ENCODE measurements at places on chromosomes 7 and 10.

DNA sequence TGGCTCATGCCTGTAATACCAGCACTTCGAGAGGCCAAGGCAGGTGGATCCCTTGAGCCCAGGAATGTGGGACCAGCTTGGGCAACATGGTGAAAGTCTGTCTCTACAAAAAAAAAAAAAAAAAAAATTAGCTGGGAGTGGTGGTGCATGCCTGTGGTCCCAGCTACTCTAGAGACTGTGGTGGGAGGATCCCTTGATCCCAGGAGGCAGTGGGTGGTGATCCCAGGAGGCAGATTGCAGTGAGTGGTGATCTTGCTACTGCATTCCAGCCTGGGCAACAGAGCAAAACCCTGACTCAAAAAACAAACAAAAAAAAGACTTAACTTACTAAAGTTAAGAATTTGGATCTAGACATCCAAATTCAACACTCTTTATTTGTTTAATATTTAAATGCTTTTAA lies 10.2 kb upstream of the ADO start:
- DNase-seq = no peak

DNA sequence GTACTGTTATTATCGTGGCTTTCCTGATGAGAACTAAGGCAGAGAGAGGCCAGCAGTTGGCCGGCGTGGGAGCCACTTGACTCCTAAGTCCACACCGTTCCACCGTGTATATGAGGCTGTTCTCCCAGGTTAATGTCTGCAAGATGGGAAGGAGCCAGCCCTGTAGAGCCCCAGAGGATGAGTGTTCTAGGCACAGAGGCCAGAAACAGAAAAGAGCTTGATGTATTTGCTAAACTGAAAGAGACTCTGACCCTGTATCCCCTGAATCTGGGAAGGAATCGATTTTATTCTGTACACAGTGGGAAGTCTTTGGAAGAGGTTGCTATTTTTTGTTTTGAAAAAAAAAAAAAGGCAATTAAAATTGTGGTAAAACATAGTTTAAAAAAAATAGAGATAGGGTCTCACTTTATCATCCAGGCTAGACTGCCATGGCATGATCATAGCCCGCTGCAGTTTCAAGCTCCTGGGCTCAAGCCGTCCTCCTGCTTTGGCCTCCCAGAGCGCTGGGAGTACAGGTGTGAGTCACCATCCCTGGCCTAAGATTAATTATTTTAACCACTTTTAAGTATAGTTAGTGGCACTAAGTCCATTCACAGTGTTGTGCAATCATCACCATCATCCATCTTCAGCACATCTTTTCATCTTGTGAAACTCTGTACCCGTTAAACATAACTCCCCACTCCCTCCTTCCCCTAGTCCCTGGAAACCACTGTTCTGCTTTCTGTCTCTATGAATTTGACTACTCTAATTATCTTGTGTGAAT lies 348.8 kb downstream of the SDK1 start:
- DNase-seq = no peak

DNA sequence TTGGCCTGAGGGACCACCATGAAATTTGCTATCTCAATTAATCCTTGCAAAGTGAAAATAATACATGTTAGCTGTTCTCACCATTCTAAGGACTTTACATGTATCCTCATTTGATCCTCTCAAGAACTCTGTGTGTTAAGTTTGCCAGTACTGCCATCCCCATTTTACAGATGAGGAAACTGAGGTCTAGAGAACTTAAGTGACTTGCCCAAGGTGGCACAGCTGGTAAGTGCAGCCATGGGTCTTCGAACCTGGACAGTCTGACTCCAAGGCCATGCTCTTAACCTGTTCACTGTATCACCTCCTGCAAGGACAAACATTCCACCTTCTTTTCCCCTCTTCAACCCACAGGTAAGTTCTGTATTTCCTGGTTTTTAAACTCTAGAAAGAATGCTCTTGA lies 85.3 kb upstream of the NFE2L3 start:
- DNase-seq = no peak

- DNase-seq = no peak
These were observed 20.7 kb downstream of the CCDC3 start for GRCh38 chr10:12980713-12981306.

GRCh38 chr7:46544396-46545008 lies 623.4 kb upstream of the IGFBP3 start:
- no peak for DNase-seq

GRCh38 chr7:75967487-75967997 lies 26.9 kb downstream of the TMEM120A start:
- DNase-seq = no peak

- no peak for DNase-seq
These were observed 232.5 kb downstream of the TNS3 start for GRCh38 chr7:47349401-47349800.

- no peak for DNase-seq
These were observed 580 bp downstream of the EEPD1 start for GRCh38 chr7:36153571-36154097.

DNA sequence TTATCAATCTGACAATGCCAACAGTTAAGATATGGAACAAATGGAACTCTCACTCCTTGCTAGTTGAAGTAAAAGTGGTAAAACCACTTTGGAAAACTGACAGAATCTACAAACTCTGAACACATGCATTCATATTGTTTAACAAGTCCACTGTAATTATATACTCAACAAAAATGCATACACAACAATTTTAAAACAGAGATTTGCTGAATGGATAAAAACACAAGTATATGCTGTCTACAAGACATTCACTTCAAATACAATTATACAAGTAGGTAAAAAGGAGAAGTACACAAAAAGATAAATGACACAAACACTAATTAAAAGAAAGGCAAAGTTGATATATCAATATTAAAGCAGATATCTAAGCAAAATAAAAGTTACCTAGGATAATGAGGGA lies 9.2 kb upstream of the WNT2 start:
- DNase-seq = no peak

DNA sequence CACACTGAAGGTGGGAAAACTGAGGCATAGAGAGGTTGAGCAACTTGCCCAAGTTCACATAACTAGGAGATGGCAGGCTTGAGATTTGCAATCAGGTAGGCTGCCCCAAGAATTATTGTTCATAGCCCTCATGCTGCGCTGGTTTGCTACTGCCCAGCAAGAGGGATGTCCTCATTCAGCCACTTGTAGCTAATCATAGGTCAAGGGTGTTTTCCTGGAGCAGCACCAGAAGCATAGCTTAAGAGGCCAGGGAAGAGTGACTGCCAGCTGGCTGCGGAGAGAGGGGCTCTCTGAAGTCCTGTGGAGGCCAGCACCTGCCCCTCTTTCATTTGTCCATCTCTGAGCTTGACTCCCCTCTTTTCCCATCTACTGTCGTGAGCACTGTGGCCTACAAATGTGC lies 15.0 kb downstream of the CDHR3 start:
- no peak for DNase-seq

DNA sequence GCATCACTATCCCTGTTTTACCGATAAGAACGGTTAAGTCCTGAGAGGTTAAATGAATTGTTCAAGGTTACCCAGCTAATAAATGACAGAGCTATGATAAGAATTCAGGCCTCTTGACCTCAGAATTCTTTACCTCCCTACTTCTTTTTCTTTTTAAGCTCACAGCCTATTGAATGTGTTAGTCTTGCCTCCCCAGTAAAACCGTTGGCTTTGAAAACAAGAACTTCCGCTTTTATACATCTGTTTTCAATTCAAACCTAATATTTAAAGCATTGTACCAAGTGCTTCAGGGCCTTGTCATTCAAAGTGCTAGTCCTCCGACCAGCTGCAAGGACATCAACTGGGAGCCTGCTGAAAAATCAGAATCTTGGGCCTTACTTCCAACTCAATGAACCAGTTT lies 15.6 kb downstream of the SEC31B start:
- DNase-seq = no peak

GRCh38 chr7:152338561-152338960 lies 97.2 kb downstream of the KMT2C start:
- DNase-seq = no peak

- no peak for DNase-seq
These were observed 220.5 kb downstream of the LHFPL3 start for GRCh38 chr7:104548861-104549260.

DNA sequence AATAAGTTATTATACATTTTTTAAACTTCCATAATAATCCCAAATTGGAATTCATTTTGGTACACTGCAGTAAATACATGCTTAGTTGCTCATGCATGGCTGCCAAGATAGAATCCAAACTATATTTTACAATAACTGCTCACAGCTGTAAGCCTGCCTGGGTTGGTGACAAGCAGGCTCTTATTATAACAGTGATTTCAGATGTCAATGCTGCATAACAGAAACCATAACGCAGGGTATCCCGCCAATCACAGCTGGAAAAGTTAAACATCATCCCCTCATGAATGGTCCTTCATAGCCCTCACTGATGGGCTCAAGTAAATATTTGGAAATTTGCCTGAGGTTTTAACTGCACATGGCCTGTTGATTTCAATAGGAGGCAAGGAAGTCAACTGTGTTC lies 149.8 kb downstream of the AMPH start:
- no peak for DNase-seq

DNA sequence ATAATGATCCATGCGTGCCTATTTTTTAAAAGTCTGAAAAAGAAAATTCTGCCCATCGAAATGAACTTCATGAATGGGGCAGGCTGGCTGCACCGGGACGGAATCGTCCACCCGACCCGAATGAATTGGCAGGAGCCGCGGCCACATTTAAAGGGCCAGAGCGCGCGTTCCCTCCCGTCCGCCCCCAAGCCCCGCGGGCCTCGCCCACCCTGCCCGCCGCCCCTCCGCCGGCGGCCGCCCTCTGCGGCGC lies 319 bp upstream of the GATA3 start:
- DNase-seq = no peak

DNA sequence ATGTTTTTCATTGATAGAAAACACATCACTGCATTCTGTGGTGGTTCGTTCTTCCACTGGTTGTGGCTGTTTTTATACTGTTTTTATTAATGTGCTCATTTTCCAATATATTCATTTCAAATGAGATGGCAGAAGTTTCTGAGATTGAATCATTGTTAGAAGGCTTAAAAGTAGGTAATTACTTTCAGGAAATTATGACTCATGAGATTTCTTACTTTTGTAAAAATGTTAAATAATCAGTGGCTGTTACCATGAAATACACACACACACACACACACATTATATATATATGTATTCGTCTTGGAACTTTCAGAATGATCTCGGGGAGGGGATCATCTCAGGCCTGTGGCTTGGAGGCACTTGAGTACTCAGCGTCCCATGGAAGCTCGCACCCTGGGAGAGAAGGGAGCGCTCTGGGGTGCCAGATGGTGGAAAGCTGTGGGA lies 66.1 kb downstream of the ZMYND11 start:
- DNase-seq = no peak

DNA sequence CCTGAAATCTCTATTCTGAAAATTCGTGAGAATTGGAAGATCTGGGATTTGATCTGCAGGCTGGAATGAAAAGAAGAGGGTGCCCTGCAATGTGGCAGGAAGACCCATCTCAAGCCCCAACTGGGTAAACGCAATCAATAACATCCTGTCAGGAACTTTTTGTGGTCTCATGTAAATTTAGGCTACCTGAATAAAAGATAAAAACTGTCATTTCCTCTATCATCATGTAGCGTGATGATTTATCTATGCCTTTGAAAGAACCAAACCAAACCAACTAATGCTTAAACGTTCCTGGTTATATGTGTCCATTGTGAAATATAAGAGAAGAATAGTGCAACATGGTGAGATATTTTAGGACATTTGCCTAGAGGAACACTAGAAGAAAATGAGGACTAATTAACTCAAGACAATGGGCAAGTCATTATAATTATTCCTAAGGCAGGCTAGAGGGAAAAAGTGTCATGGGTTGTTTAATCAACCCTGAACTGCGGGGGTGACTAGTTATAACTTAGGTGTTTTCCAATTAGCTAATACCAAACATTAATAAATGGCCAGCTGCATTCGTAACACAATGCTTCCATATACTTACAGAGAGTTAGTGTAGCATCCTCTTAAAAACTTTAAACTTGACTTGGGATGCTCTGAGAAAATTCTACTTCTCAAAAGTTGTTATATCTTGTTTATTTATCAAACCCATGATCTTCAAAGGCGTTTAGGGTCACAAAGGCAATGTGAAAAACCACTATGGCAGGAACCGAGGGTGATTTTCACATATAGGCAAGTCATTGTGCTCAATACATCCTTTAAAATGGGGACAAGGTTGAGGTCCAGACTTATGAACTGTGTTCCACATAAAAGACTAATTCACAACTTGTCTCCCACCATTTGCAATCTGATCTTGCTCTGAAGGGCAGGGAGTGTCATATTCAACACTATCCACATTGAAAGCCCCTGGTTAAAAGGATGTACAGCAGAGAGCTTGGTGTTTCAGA lies 48.6 kb upstream of the ADO start:
- no peak for DNase-seq

- no peak for DNase-seq
These were observed 653.2 kb upstream of the MKI67 start for GRCh38 chr10:128779416-128779815.

DNA sequence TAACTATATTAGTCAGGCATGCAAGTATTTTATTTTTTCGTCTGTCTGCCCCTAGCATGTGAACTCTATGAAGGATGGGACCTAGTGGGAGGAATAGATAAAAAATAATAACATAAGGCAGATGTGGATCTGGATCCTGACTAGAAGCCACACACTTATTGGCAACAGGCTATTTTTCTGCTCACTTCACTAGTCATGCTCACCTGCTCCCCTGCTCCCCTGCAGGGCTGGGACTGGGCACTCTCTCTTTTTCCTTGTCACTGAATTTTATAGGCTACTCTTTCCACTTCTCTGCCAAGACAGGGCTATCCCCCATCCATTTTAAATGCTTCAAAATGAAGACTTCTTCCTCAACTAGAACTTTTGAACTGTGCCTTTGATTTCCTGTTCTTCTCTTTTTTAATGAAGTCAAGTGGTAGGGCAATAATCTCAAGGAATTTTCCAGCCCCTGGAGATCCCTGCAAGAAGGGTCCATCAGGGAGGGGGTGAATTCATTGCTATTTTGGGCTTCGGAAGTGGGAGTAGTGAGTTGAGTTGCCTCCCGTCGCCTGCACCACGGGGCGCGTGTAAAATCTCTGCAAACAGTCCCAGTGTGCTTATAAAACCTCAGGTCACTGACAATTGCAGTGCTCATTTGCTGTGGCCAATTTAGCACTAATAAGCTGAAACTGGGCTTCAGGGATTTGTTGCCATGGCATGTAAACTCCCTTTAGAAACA lies 156.7 kb upstream of the NPVF start:
- DNase-seq = no peak

All from nephron progenitor cell (in vitro differentiated cells).